ENCODE measurements at places on chromosomes 6 and 20.

- no peak for DNase-seq
Observed at GRCh38 chr6:71290611-71291010, 2.0 kb downstream of the OGFRL1 start.

GRCh38 chr6:104958178-104959025, 1.5 kb downstream of the LIN28B start:
- DNase-seq = peak; percentile 70

DNA sequence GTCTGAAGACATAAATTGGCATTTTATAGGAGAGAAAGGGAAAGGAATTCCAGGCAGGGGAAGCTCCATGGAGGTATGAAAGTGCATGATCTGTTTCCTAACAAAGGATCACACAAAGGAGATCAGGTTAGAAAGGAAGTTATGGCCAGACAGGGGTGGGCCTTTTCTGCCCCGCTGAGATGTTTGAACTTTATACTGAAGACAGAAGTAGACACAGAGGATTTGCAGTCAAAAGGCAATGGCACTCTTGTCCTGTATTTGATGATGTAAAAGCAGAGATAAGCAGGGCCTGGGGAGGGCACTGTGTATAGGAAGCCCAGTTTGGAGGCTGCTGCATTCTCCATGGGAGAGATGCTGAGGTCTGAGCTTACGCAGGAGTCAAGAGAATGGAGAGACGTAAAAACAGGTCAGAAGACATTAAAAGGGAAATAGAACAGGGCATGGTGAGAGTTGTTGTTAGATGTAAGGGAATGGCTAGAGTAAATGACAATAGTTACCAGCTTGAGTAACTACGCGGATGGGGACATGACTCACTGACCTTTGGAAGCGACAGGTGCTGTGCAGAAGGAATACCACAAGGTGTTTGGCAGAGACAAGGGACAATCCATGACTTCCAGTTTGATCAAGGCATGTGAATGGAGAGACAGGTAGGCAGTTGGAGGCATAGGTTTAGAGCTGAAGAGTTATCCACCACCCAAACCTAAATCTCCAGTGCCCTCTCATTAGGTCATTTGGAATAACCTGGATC, 190.6 kb upstream of the SASH1 start:
- DNase-seq = no peak

DNA sequence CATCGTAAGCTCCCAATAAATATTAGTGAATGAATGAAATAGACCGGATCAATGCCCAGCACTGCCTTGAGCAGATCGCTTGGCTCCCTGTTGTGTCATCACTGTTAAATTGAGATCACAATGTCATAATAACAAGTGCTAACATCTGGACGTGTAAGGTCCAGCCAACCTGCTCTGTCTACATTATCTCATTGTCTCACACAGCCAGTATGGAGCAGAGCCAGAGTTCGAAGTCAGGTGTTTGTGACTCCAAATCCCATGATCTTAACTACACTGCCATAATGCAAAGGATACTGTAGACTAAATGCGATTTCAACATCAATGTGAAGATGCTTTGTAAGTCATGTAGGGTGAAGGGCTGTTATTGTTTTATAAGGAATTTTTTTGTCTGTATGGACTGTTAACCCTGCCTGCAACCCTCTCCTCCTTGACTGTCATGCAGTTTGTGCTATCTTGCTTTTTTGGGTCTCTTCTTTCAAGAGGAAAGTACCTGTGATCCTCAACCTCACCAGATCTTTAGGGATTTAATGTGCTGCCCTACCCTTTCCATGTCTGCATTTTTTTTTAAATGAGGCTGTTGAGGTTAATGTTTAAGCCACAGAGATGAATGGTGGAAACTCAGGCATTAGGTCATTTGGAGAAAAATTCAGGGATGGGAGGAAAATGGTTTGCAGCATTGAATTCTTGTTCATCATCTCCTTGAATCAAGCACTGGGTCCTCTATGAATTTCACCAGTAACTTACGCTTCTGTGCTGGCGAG, 49.0 kb upstream of the OCSTAMP start:
- DNase-seq = no peak

- no peak for DNase-seq
Observed at GRCh38 chr20:7275645-7276237, 508.3 kb downstream of the BMP2 start.

DNA sequence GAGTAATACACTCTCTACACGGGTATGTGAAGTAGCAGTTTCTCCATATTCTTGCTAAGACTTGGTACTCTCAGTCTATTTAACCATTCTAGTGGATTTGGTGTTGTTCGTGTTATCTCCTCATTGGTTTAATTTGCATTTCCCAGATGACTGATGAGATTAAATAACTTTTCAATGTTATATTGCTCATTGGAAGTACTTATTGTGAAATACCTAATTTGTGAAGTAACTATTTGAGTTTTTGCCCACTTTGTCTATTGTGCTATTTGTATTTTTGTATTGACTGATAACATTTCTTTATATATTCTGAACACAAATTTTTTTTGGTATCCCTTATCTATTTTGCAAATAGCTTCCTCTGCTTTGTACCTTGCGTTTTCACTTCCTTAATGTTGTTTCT, 156.0 kb downstream of the C6orf58 start:
- DNase-seq = no peak

DNA sequence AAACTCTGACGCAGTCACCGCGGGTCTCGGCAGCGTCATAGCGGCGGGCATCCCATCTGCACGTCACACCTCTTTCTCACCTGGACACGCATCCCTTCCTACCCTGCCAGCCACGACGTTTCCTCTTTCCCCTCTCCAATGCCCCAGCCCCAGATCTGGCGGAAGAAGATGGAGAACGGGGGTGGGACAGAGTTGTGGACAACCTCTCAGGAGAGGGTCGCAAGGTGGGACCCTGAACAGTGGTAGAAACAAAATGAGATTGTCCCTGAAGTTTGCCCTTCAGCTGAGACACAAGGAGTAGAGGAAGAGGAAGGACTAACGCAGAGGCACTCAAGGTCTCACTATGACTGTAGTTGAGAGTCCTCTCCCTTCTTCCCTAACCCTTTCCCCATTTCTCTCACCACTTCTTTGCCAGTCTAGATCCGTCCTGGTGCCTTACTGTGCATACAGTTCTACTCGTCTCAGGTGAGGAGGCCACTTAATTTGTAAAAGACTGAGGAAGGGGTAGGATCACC, 562 bp downstream of the TRIM39 start:
- no peak for DNase-seq

DNA sequence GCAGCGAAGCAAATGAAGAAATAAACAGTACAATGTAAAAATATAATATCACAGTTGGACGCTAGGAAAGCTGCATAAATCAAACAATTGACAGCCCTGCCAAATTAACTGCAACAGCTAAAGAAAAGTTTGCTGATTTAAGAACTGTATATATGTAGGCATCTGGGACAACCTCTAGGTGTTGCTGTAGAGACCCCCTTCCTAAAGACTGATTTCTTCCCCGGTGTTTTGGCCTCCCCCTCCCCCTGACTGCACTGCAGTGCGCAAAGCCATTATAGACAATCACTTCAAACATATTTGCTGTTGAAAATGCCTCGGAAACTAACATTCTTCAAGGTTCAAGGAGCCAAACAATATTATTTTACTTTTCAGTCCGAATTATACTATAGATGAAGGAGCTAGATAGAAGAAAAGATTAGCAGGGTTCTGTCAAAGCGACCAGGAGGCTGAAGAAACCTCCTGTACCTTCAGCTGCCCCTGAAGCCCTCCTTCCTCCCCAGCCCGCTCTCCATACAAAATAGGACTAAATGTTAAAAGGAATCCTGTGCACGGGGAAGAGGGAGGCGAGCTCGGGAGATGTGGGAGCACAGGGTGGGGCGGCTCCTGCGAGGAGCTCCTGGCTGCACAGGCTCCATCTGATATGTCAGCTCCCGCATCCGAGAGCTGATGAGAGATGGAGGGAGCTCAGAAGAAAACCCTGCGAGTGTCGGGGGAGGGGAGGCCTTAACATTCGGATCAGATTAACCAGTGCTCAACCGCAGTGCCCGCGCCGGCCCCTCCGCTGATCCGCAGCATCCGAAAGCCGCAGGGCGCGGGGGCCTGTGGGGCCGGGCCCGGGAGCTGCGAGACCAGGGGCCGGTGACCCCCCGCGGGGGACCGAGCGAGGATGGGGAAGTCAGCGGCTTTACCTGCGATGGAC, 822 bp downstream of the ELOVL4 start:
- peak; percentile 73 for DNase-seq

GRCh38 chr6:85747666-85748065, 105.0 kb upstream of the SYNCRIP start:
- DNase-seq = no peak

- no peak for DNase-seq
Observed at GRCh38 chr20:63787302-63787701, 43.8 kb downstream of the ZBTB46 start.

GRCh38 chr6:111918825-111919224, 45.6 kb upstream of the FYN start:
- no peak for DNase-seq

All from HAP-1 (cell line).